Stimulated activated CD4-positive, alpha-beta T cell treated with anti-CD3 and anti-CD28 coated beads, Interleukin-4, amount 100 ng/mL, for 24 hours (primary cell): ENCODE measurements at places on chromosomes 1 and 21.

DNA sequence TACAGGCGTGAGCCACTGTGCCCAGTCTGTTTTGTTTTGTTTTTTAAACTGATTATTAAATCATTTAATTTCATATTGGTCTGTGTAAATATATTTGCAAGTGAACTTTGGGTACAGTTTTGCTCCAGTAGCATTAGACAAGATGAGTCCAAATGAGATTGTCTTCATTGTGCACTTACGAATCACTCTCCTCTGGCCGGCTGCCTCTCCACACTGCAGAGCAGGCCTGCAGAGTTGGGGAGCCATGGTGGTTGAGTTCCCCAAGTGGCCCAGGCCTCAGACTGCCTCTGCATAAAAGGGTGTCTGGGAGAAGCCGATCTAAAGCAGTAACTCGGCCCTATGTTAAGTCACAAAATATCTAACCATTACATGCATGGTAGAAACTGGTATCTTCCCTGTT lies 74.8 kb downstream of the ATP5PO start:
- DNase-seq: no peak

DNA sequence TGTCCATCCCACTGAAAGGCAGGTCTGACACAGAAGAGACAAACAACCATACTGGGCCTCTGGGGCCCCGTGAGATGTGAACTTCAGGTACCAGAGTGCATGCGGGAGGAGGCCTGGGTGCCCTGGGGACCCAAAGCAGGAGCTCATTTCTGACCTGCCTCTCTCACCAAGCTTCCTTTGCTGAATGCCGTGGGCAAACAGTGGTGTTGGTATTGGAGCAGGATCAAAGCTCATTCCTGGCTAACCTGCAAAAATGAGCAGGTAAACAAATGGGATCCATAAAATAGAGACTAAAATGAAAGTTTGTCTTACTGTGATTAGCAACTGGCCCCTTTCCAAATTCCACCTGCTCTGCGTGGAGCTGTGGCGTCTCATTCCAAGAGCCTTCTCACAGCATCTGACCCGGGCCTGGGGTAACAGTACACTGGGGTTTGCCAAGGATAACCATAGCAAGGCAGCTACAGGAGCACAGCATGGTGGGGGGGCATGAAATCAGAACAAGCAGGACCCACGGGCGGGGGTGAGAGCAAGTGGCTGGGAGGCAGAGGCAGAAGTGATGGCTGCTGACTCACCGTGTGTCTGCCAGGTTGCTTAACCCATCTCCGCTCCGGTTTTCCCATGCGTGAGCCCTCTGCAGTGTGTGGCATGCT lies 103.6 kb downstream of the KIF26B start:
- no peak for DNase-seq

DNA sequence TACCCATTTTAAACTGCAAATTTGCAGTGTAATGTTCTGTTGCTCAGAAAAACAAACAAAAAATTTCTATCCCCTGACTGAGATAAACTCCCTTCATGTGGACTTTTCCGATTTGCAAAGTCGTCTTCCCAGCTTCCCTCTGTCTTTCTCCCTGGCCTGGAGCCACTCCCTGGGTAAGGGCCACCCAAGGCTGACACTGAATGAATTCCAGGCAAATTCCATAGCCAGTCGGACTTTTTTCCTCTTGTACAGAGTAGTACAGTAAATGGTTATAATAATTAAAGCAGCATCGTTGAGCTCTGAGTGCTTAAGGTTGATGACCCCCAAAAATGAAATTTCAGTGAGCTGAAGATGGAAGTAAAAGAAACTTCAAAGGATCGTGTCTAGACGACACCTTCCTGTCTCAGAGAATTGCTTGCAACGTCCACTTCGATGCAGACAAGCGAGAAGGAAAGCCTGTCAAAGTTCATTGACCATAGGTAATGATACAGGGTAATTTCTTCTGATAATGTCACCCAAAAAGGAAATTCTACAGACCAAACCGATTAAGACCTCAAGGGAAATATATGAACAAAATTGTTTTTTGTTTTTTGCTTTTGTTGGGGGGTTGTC lies 33.6 kb upstream of the LHX8 start:
- no peak for DNase-seq

DNA sequence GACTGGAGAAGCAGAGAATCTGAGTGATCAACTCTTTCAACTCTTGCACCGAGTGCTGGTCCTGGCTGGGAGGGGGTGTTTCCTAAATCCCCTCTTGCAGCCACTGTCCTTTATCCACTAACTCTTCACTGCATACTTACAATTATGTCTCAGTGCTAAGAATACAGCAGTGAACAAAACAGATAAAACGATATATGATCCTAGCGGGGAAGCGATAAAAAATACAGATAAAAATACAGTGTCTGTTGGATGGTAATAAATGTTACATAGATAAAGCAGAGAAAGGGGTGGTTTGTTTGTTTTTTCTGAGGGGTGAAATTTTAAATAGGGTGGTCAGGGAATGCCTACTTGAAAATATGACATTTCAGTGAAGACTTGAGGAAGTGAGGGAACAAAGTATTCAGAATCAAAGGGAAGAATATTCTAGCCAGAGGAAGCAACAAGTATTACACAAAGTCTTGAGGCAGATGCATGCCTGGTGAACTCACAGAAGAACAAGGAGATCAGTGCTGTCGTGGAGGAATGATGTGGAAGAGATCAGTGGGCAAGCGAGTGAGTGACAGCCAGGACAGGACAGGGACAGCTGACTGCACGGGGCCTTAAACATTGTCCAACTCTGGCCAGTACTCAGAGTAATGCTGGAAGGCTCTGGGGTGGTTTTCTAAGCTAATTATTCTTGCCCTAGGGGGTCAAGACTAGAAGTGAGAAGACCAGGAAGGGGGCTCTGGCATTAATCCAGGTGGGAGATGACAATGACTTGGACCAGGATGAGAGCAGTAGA lies 110.0 kb downstream of the APP start:
- no peak for DNase-seq

DNA sequence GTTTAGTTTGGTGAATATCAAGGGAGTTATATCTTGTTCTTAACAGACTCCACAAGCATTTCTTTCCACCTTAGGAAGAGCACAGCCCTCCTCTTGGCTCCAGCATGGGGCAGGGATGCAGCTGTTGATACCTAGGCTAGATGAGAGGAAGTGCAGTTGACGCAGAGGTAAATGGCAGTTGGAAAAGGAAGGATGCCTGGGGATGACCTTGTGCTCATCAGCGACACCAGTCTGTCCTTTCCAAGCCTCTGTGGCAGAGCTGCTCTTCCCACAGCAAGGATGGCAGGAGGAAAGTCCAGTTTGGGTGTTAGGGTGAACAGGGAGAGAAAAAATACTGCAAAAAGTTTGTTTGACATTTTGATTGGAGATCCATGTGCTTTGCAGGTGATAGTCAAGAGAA lies 6.2 kb downstream of the PROX1 start:
- DNase-seq: no peak

DNA sequence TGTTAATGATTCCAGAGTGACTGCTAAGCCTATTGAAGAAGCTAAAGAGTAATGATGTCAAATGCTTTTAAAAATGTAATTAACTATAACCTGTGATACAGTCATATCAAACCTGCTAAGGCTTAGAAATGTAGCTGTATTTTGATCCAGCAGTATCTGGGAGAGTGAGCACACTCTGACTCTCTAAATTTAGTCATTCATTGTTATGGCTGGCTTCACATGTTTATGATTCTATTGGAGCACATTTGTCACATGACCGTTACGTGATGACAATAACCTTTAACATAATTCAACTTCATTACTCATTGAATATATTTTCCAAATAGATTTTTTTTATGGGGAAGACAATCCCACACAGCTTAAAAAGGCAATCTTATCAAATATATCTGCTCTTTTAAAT lies 587.1 kb downstream of the LMO4 start:
- no peak for DNase-seq

DNA sequence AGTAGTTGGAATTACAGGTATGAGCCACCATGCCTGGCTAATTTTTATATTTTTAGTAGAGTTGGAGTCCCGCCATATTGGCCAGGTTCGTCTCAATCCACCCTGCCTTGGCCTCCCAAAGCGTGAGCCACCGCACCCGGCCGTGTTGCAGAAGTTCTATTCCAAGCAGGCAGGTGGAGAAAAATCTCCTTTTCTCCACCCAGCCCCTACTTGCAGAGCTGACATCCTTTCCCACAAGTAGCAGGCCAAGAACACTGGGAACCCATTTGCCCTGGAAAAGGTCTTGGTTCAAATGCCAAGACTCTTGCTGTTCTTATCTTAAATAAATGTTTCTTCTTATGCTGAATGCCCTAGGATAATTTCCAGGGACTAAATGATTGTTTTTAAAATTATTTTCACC lies 17.5 kb downstream of the AGL start:
- DNase-seq: no peak

GRCh38 chr1:11664336-11665065 lies 501 bp downstream of the FBXO6 start:
- peak; percentile 57 for DNase-seq
